Fibroblast of the aortic adventitia (primary cell): ENCODE measurements at places on chromosomes 5 and 9.
A peak's percentile ranks its signal among the peaks of the same experiment; 100 is the strongest.

GRCh38 chr9:89668216-89668865 is 63.5 kb downstream of the GADD45G start:
- DNase-seq: no peak

DNA sequence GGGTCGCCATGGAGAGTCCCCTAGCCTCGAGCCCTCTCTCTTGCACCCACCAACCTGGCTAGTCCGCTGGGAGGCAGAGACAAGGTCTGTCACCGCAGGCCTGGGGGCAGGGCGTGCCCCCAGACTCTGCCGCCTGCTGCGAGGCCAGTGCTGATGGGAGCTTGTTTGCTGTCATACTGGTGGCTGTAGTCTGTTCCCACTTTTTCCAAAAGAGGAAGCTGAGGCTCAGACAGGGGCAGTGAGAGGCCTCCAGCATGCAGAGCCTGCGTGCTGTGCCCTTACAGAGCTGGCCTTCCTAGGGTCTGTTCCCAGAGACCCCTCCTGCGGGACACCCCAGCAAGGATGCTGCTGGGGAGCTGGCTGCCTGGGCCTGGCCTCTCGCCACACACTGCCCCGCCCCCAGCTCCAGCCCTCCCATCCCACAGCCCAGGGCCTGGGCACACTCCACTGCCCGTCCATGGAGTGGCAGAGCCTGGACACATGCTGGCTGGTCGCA is 21.0 kb upstream of the SUSD3 start:
- no peak for DNase-seq

DNA sequence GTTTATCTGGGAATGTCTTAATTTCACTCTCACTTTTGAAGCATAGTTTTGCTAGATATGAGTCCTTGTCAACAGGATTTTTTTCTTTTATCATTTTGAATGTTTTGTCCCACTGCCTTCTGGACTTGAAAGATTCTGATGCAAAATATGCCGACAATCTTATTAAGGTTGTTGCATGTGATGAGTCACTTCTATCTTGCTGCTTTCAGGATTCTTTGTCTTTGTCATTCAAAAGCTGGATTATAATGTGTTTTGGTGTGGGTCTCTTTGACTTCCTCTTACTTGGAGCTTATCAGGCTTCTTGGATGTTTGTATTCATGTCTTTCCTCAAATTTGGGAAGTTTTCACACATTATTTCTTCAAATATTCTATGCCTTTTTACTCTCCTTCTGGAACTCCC is 33.8 kb downstream of the PLEKHG4B start:
- DNase-seq: no peak

- peak; percentile 39 for DNase-seq
Observed at GRCh38 chr5:95617057-95617456, 2.8 kb upstream of the GPR150 start.

DNA sequence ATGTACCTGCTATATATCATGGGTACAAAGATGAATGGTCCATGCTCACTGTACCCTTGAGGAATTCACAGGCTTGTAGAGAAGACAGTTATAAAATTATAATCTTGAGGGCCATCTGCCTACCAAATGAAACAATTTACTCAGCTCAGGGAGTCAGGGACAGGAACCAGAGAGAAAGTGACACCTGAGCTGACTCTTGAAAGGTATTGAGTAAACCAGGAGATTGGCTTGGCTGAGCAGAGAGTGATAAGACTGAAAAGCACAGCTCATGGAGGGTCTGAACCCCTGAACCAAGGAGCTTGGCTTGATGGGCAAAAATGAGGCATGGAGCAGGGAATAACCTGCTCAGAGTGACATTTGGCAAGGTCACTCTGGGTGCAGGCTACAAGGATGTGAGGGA is 147.3 kb downstream of the FAM114A2 start:
- no peak for DNase-seq

- peak; percentile 31 for DNase-seq
Observed at GRCh38 chr9:125701351-125701750, 5.7 kb downstream of the MAPKAP1 start.

- DNase-seq: no peak
Observed at GRCh38 chr5:79227484-79228025, 8.4 kb upstream of the JMY start.

DNA sequence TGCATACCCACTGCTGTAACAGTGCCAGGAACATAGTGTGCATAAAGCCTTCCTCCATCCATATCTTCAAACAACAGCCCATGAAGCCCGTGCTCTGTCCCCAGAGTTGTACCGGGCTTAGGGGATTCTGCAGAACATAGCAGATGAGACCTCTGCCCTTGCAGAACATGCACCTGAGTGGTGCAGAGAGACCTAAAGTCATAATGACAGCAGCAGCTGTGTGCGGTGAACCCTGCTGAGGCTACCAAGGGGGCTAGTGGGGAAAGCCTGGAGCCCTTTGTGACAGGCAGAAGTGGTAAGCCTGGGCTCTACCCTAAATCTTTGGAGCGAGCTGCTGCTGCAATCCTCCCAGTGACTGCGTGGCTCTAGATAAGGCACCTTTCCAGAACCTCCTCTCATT is 32.2 kb upstream of the BRD3 start:
- DNase-seq: no peak

GRCh38 chr5:137819766-137820165 is 47.9 kb upstream of the MYOT start:
- no peak for DNase-seq

DNA sequence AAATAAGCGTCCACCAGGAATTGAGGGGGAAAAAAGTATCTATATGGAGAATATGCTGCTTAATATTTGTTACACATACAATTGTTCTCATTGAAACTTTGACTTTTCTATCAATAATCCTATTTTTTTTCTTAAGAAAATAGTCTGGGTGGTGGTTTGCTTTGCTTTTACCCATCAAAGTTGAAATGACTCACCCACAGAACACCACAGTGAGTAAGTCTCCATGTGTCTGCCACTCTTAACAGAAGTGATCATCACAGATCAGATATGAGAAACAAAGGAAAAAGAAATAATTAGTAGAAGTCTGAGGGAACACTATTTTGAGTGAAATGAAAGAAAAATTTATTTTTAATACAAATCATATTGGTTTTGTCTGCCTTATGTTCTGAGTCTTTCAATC is 742.8 kb downstream of the CDH9 start:
- no peak for DNase-seq

- DNase-seq: no peak
Observed at GRCh38 chr5:38768412-38769211, 77.2 kb upstream of the OSMR start.

DNA sequence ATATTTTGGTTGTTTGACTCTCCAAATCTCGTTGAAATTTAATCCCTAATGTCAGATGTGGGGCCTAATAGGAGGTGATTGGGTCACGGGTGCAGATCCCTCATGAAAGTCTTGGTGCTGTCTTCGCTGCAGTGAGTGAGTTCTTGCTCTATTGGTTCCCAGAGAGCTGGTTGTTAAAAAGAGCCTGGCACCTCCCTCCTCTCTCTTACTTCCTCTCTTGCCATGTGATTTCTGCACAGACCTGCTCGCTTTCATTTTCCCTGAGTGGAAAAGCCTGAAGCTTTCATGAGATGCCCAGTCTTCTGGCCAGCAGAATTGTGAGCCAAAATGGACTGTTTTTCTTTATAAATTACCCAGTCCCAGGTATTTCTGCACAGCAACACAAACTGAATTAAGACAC is 221.6 kb downstream of the MAT2B start:
- no peak for DNase-seq

- no peak for DNase-seq
Observed at GRCh38 chr5:107832746-107833145, 162.0 kb upstream of the EFNA5 start.

DNA sequence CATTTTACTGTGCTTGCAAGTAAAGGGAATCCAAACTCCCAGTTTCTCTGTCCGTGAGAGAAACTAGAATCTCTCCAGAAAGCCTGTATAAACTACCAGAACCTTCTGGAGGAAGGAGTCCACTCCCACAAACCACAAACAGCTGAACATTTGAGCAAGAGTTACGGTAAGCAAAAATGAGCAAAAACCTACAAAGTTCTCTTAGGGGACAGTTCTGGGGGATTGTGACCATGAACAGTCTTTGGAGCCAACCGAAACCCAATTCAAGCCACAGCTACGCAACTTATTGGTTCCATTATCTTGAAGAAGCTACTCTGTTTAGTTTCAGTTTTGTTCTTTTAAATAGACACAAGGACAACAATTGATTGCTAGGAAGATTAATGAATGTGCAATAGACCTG is 330.6 kb downstream of the ASTN2 start:
- DNase-seq: no peak

- DNase-seq: no peak
Observed at GRCh38 chr9:33148367-33149014, 18.6 kb downstream of the B4GALT1 start.

- DNase-seq: no peak
Observed at GRCh38 chr9:38018241-38018957, 50.6 kb downstream of the SHB start.

DNA sequence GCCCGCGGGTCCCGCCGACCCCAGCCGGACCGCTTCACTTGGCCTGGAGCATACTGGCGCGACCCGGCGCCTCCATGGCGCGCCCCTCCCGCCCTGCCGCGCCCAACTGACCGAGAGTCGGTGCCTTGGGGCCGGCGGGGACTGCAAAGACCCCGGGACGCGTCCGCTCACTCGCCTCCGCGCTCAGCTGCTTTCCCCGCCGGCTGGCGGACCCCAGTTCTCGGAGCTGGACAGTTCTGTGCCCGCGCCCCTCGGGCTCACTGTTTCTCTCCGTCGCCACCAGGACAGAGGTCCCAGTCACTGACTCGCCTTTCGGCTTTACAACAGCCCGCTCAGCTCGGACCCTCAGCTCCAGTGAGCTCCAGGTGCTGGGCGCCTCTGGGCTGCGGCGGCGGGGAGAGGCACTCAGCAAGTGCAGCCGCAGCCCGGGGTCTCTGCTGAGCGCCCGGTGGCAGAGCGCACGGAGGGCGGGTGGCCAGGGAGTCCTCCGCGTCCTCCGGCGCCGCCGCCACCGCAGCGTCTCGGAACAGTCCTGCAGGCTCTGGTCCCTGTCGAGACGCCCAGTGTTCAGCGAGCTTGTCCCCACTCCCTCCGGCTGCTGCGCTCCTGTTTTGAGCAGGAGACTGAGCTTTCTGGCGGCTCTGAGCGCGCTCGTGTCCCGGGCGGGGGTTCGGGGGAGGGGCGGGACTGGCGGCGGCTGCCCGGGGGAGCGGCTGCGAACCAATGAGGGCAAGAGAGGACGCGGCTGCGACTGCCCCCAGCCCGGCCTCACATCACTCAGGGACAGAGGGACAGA is at the start of gene SMIM32:
TSS of gene SMIM32 (minus strand) at position 637 of the 796 bp plus-strand sequence. CDS start 638 bp downstream, outside the sequence.
- no peak for DNase-seq

DNA sequence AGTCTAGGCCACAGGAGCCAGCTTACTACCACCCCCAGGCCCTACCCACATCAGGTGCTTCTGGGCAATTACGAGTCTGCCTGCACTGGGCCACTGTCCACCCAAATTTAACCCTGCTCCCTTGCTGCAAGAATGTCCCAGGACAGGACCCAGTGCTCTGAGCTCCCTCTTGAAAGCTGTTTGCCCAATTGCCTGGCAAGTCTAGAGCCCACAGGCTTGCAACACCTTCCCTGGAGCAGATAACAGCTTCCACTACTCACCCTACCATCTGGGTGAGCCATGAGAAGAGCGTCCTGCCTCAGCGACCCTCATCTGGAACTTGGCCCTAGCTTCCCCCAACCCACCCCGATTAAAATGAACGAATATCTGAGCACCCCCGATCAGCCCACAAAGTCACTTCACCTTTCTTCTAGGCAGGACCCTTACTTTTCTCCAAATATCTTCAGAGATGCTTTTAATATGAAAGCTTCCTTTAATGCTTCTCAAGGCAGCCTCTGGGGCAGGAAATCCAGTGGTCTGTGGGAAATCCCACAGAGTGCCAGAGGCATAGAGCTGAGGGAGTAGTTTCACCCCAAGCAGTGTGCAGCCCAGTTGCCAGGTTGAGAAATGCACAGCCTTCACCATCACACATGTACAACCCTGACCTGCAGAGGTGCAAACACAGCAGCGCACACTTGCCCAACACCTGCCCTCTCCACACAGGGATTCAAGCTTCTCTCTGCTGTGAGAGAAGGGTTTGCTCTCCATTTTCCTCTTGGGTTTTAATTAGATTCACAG is 10.6 kb downstream of the ACSL6 start:
- DNase-seq: no peak

GRCh38 chr9:86175743-86176456 is 76.5 kb upstream of the GOLM1 start:
- no peak for DNase-seq

- DNase-seq: no peak
Observed at GRCh38 chr9:27765266-27766072, 192.2 kb upstream of the C9orf72 start.

DNA sequence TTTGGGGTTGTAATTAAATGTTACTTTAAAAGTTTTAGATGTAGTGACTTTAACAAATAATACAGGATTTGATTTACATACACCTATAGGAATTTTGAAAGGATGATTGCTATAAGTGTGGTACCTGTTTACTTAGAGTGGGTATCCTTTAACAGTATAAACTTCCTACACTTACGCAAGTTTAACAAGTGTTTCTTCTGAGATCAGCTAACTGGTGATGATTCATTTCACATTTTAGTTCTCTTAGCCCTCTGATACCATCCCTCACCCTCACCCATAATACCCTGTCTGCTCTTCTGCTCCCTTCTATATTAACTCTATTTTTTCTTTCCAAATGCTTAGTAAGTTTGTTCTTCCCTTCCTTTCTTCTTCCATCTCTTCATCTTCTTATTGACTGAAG is 197.9 kb downstream of the GDNF start:
- DNase-seq: no peak

GRCh38 chr9:5994493-5994892 is 20.9 kb downstream of the RANBP6 start:
- DNase-seq: no peak

- DNase-seq: no peak
Observed at GRCh38 chr5:58499231-58499630, 8.0 kb downstream of the GAPT start.

DNA sequence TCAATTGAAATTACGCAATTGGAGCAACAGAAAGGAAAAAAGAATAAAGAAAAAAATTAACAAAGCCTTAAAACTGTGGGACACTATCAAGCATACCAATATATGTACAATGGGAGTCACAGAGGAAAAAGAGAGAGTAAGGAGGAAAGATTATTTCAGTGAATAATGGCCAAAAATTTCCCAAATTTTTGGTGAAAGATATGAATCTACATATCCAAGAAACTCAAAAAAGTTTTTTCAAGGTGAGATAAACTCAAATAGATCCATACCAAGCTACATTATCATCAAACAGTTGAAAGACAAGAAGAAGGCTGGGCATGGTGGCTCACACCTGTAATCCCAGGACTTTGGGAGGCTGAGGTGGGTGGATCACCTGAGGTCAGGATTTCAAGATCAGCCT is 8.8 kb upstream of the BRD3 start:
- DNase-seq: no peak

GRCh38 chr5:99773290-99773689 is 761.9 kb upstream of the FAM174A start:
- DNase-seq: no peak

GRCh38 chr9:84070590-84070989 is 90.0 kb downstream of the RMI1 start:
- DNase-seq: no peak

- DNase-seq: no peak
Observed at GRCh38 chr5:94700592-94700991, 82.1 kb downstream of the SLF1 start.

DNA sequence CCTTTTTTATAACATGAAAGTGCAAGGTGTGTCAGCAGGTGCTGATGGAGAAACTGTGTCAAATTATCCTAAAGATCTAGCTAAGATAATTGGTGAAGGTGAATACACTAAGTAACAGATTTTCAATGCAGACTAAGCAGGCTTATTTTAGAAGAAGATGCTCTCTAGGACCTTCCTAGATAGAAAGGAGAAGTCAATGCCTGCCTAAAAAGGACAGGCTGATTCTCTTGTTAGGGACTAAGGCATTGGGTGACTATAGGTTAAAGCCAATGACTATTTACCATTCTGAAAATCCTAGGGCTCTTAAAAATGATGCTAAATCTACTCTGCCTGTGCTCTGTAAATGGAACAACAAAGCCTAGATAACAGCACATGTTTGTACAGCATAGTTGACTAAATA is 1682.4 kb downstream of the MAT2B start:
- DNase-seq: no peak
